Glutamatergic neuron (in vitro differentiated cells): ENCODE measurements at places on chromosomes 5 and 9.

GRCh38 chr5:121144764-121145163 lies 680.7 kb downstream of the PRR16 start:
- H3K27me3 ChIP-seq: no peaks in the 10 kb centered on the region
- H3K4me1 ChIP-seq: no peaks in the 10 kb centered on the region
- H3K36me3 ChIP-seq: no peaks in the 10 kb centered on the region
- no peak for DNase-seq

DNA sequence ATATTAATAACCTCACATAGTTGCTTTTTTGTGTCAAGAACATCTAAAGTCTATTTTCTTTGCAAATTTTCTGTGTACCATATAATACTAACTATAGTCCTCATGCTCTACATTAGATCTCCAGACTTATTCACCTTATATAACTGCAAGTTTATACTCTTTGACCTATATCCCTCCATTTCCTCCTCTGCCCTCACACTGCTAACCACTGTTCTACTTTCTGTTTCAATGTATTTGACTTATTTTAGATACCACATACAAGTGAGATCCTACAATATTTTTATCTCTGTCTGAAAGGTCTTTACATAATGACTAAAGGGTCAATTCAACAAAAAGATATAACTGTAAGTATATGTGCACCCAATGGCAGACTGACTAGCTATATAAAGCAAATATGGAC lies 789.7 kb upstream of the ZNF608 start:
- no peak overlapping the region for H3K27ac ChIP-seq
- no peak overlapping the region for H3K4me3 ChIP-seq
- H3K27me3 ChIP-seq: no peaks in the 10 kb centered on the region

- no peak overlapping the region for H3K4me3 ChIP-seq
- no peaks in the 10 kb centered on the region for H3K36me3 ChIP-seq
- H3K27me3 ChIP-seq: peaks cover 3% of the 10 kb centered on the region
These were observed 32.2 kb downstream of the STXBP1 start for GRCh38 chr9:127644146-127644827.

DNA sequence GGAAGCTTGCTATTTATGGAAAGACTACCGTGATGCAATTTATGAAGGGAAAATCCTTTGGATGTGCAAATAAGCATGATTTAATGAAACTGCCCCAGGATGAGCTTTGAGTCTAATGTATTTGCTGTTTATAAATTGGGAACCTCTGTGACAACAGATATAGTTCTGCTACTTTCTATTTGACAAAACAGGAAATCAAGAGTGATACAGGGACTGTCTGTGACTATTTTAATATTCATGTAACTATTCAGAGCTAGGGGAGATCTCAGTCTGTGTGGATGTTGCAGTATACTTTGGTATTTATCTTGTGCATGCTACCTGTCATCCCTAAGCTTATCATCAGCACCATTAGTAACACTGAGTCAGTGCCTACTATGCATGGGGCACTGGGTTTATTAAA lies 132.1 kb downstream of the PDZD2 start:
- H3K4me3 ChIP-seq: no peak overlapping the region
- peaks cover 3% of the 10 kb centered on the region for H3K27me3 ChIP-seq
- H3K4me1 ChIP-seq: peaks cover 11% of the 10 kb centered on the region

- H3K36me3 ChIP-seq: peaks cover 6% of the 10 kb centered on the region
- no peak overlapping the region for H3K4me3 ChIP-seq
- H3K4me1 ChIP-seq: peaks cover 4% of the 10 kb centered on the region
- no peak overlapping the region for H3K27ac ChIP-seq
- H3K27me3 ChIP-seq: no peaks in the 10 kb centered on the region
These were observed 97.4 kb downstream of the HINT1 start for GRCh38 chr5:131067636-131068035.

DNA sequence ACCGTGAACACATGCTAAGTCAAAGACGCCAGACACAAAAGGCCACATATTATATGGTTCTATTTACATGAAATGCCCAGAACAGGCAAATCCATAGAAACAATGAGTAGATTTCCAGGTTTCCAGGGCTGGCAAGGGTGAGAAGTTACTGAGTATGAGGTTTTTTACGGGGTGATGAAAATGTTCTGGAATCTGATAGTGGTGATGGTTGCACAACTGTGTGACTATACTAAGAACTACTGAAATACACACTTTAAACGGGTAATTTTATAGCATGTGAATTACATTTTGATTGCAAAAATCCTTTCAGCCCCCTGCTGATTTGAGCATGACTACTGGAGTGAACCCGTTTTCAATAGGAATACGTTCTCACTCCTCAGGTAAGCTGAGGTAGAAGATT lies 46.7 kb upstream of the TBC1D9B start:
- no peak overlapping the region for H3K4me3 ChIP-seq
- peaks cover 1% of the 10 kb centered on the region for H3K4me1 ChIP-seq
- H3K27ac ChIP-seq: no peak overlapping the region
- no peaks in the 10 kb centered on the region for H3K27me3 ChIP-seq
- DNase-seq: no peak

GRCh38 chr9:121226175-121226574 lies 24.5 kb upstream of the RAB14 start:
- no peaks in the 10 kb centered on the region for H3K36me3 ChIP-seq
- H3K27ac ChIP-seq: no peak overlapping the region
- DNase-seq: no peak
- H3K27me3 ChIP-seq: peaks cover 1% of the 10 kb centered on the region
- H3K4me3 ChIP-seq: no peak overlapping the region
